Activated naive CD4-positive, alpha-beta T cell treated with anti-CD3 and anti-CD28 coated beads for 36 hours (primary cell): ENCODE measurements at places on chromosomes 4 and X. TPM values are rescaled to one million over a fixed set of nuclear protein-coding genes. Genes with fewer than 3 reads are reported as not detected.

PCDH7 gene
- not detected for total RNA-seq

TEC gene
- total RNA-seq: 3.7 TPM

HAND2 gene
- not detected for total RNA-seq

CT45A2 gene
- total RNA-seq: not detected

CAPN6 gene
- not detected for total RNA-seq

GCNA gene
- 2.9 TPM for total RNA-seq

ATOH1 gene
- total RNA-seq: not detected

LINC00632 gene
- not detected for total RNA-seq

SORCS2 gene
- 0.15 TPM for total RNA-seq

PDHA2 gene
- total RNA-seq: not detected

RAB28 gene
- total RNA-seq: 15.6 TPM

FRMPD4 gene
- not detected for total RNA-seq

RAB33B gene
- total RNA-seq: 8.0 TPM

DKC1 gene
- 127 TPM for total RNA-seq

MCF2 gene
- 0.10 TPM for total RNA-seq
